ENCODE measurements at places on chromosomes 6 and 20. TPM values are rescaled to one million over a fixed set of nuclear protein-coding genes. Genes with fewer than 3 reads are reported as not detected.

- no peaks in the 10 kb centered on the region for H3K27me3 ChIP-seq
- no peaks in the 10 kb centered on the region for H3K4me1 ChIP-seq
- H3K27ac ChIP-seq: no peak overlapping the region
- H3K4me3 ChIP-seq: no peak overlapping the region
Measured at GRCh38 chr20:35641743-35642142, 23.0 kb downstream of the CPNE1 start.

DNA sequence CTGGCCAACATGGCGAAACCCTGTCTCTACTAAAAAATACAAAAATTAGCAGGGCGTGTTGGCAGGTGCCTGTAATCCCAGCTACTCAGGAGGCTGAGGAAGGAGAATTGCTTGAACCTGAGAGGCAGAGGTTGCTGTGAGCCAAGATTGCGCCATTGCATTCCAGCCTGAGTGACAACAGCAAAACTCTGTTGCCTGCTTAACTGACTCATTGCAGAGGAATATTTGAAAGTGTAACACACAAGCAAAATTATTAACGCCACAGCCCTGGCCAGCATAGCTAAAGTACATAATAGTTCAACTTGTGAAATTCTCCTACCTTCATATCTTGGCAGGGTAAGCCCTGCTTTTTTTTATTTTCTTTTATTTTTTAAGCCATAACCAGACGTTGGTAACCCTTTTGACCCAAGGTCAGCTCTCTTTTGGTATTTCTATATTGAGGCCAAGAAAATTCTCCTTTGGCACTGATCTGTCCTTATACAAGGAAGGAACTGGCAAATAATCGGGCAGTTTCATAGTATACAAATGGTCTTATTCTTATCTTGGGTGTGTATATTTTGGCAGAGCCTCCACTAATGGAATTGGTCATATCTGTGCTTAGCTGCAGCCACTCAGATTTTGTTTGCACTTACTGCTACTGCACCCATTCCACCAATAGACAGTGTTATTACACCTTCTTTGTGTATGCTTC lies 4.0 kb upstream of the ADGRF5 start:
- peak overlapping the region; percentile 9 for H3K4me3 ChIP-seq
- peaks cover 66% of the 10 kb centered on the region for H3K4me1 ChIP-seq
- H3K36me3 ChIP-seq: no peaks in the 10 kb centered on the region
- no peaks in the 10 kb centered on the region for H3K27me3 ChIP-seq

DNA sequence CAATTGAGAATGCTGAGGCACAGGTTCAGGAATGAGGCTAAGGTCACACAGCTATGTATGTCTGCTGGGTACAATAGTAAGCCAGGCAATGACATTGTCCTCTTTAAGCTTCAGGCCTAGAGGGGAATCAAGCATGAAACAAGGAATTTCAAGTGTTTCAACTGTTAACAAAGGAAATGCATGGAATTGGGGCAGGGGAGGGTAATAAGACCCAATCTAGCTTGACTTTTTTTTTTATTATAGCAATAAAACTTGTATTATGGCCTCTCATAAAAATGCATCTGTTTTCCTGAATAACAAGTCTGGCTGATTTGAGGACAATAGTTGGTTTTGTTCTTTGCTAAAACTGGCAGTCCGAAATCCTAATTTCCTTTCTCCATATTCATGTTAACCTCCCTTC lies 336.7 kb downstream of the CBLN4 start:
- H3K27me3 ChIP-seq: peaks cover 23% of the 10 kb centered on the region
- no peaks in the 10 kb centered on the region for H3K36me3 ChIP-seq
- DNase-seq: no peak

GRCh38 chr6:15232836-15233510 lies 12.9 kb upstream of the JARID2 start:
- no peaks in the 10 kb centered on the region for H3K4me1 ChIP-seq
- H3K27me3 ChIP-seq: no peaks in the 10 kb centered on the region
- H3K36me3 ChIP-seq: no peaks in the 10 kb centered on the region

- H3K27me3 ChIP-seq: no peaks in the 10 kb centered on the region
- peak overlapping the region; percentile 72 for H3K27ac ChIP-seq
- H3K36me3 ChIP-seq: no peaks in the 10 kb centered on the region
- H3K4me1 ChIP-seq: peaks cover 36% of the 10 kb centered on the region
- no peak for DNase-seq
Measured at GRCh38 chr6:144349690-144350527, 64.8 kb downstream of the UTRN start.

GRCh38 chr20:47527004-47527800 lies 25.5 kb downstream of the NCOA3 start:
- no peak overlapping the region for H3K4me3 ChIP-seq
- H3K36me3 ChIP-seq: peaks cover 49% of the 10 kb centered on the region
- H3K4me1 ChIP-seq: no peaks in the 10 kb centered on the region

- DNase-seq: no peak
- no peaks in the 10 kb centered on the region for H3K36me3 ChIP-seq
- H3K27ac ChIP-seq: no peak overlapping the region
- H3K4me1 ChIP-seq: no peaks in the 10 kb centered on the region
Measured at GRCh38 chr6:40715570-40716403, 128.6 kb upstream of the LRFN2 start.

- no peak overlapping the region for H3K27ac ChIP-seq
- H3K27me3 ChIP-seq: no peaks in the 10 kb centered on the region
- no peak overlapping the region for H3K4me3 ChIP-seq
- H3K4me1 ChIP-seq: no peaks in the 10 kb centered on the region
Measured at GRCh38 chr6:138428944-138429598, 25.0 kb downstream of the HEBP2 start.

DNA sequence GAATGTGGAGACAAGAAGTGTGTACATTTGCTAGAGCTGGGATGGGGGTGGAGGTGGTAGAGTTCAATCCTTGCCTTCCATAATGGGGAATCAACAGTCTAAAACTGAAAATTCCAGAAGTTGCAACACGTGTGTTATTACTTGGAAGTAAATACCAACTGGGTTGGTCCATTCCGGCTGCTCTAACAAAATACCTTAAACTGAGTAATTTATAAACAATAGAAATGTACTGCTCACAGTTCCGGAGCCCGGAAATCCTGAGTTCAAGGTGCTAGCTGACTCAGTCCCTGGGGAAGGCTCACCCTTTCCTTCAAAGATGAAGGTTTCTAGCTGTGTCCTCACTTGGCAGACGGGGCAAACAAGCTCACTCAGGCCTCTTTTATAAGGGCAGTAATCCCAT lies 59.0 kb downstream of the RIN2 start:
- H3K4me3 ChIP-seq: no peak overlapping the region
- H3K27ac ChIP-seq: peak overlapping the region; percentile 95
- H3K27me3 ChIP-seq: no peaks in the 10 kb centered on the region
- H3K4me1 ChIP-seq: peaks cover 32% of the 10 kb centered on the region
- DNase-seq: peak; percentile 65

DNA sequence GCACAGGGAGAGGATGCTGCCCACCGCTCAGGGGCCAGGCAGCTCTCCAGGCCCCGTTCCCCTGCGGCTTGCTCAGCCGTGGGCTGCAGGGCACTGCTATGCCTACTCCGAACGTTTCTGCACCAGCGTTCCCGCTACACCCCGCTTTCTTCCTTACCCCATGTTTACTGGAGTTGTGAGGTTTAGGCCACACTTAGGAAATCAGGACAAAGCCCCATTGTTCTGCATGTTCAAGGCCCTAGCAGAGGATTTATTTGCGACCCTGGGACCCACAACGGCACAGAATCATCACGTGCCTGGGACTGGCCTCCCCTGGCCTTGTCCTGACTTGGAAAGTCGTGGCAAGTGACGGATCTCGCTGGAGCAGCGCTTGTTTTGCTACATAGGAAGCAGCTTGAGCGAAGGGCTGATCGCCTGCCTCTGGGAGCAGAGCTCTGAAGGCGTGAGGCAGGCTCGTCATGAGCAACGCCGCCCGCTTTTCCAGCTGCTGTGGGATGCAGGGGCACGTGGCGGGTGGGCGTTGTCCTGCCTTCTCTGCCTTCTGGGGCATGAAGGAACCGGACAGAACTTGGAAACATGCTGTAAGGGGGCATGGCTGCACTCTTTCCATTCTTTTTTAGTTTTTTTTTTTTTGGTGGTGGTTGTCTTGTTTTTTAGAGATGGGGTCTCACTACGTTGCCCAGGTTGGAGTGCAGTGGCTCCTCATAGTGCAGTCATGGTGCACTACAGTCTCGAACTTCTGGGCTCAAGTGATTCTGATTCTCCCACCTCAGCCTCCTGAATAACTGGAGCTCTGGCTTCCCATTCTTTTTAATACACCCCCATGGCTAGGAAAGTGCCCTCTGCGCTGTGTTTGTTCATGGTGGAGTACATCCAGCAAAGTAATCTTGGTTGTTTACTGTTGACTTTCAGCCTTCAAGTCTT lies 14.6 kb upstream of the TMEM181 start:
- 0 out of 2 replicates have a peak, but pooled peaks cover 1% of the 10 kb centered on the region for H3K27me3 ChIP-seq
- DNase-seq: no peak
- H3K36me3 ChIP-seq: no peaks in the 10 kb centered on the region
- no peaks in the 10 kb centered on the region for H3K4me1 ChIP-seq
- H3K4me3 ChIP-seq: no peak overlapping the region

DNA sequence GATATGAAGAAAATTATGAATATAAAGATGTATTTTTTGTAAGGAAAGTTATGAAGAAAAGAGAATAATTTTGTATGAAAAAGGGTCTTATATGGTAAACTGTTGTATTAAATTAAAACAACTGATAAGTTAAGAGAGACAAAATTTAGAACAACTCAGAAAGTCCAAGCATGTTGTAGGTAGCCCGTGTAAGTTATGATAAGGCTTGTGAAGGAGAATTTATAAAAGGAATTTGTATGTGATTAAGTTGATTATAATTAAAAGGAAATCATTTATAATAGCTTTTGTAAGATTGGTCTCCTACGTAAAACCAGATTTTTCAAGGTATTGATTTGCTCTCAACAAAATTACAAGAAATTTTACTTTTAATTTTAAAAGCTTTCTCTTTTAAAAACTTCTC lies 1579.3 kb downstream of the HACE1 start:
- no peaks in the 10 kb centered on the region for H3K36me3 ChIP-seq
- no peak for DNase-seq
- no peaks in the 10 kb centered on the region for H3K27me3 ChIP-seq

GRCh38 chr20:41072190-41072863 lies 43.7 kb downstream of the TOP1 start:
- peaks cover 33% of the 10 kb centered on the region for H3K36me3 ChIP-seq
- peak; percentile 33 for DNase-seq
- peaks cover 12% of the 10 kb centered on the region for H3K4me1 ChIP-seq

DNA sequence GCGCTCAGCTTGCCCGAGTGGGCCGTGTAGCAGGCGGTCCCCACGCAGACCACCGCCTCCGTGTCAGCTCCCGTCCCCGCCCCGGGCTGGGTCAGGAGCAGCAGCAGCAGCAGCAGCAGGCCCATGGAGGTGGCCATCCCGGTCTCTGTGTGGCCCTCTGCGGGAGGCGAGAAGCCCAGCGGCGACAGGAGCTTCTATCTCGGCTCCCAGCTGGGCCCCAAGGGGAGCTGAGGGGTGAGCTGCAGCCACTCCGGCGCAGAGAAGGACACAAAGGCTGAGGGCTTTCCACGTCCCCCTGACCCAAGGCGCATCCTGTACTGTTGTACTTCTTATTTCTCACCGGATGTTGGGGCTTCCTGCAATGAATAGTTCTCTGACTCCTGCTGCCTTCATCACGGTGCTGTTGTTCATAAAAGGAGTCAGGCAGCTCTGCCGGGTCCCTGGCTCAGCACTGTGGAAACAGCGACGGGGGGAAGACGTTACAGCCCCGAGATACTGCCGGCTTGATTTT lies at the start of gene CD93:
Gene CD93, minus strand, starts transcription at position 269 of the 511 bp plus-strand sequence. Its CDS starts 132 bp downstream, at position 137.
- H3K36me3 ChIP-seq: no peaks in the 10 kb centered on the region
- H3K27me3 ChIP-seq: 0 out of 2 replicates have a peak, but pooled peaks cover 4% of the 10 kb centered on the region
- no peak within 1 kb of the TSS for H3K4me3 ChIP-seq
- DNase-seq: no peak

DNA sequence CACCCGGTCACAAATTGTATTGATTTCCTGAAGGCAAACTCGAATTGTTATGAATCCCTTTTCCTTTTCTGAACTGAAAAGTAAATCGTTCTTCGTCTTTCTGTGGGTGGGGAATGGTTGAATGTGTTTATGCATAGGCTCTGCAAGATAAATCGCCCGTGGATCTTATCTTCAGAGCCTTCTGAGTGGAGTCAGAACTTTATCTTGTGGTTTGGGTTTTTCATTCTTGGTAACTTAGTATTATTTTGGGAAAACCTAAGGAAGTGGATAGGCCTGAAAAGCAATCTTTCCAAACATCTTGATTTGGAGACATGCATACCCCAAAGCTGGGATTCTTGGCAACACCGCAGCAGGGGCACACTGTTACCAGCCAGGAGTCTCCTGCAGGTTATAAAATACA lies 122.4 kb downstream of the MAP3K7 start:
- H3K36me3 ChIP-seq: no peaks in the 10 kb centered on the region
- H3K4me3 ChIP-seq: no peak overlapping the region
- H3K4me1 ChIP-seq: peaks cover 2% of the 10 kb centered on the region
- no peak overlapping the region for H3K27ac ChIP-seq
- no peak for DNase-seq

GRCh38 chr6:158332237-158332636 lies 20.0 kb downstream of the TULP4 start:
- H3K27me3 ChIP-seq: no peaks in the 10 kb centered on the region
- DNase-seq: no peak
- H3K4me3 ChIP-seq: no peak overlapping the region
- no peak overlapping the region for H3K27ac ChIP-seq
- H3K4me1 ChIP-seq: peaks cover 18% of the 10 kb centered on the region
- no peaks in the 10 kb centered on the region for H3K36me3 ChIP-seq

DNA sequence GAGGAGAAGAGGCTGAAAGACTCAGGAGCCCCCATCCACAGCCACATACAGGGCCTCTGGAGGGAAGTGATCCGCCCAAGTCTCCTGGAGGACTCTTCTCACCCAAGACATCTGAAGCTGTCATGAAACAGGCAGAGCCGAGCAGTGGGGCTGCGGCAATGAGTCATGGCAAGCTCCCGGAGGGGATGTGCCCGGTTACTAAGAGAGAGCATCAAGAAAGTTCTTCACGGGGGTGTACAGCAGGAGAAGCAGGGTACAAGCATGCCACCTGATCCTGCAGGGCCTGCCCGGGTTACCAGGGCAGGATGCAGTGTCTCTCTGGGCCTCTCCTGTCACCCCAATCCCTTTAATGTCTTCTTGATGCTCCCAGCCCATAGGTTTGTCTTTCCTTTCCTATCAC lies 21.1 kb downstream of the TRIM26 start:
- no peak overlapping the region for H3K4me3 ChIP-seq
- DNase-seq: no peak
- H3K36me3 ChIP-seq: peaks cover 16% of the 10 kb centered on the region
- no peaks in the 10 kb centered on the region for H3K27me3 ChIP-seq
- H3K4me1 ChIP-seq: no peaks in the 10 kb centered on the region

GRCh38 chr6:170092826-170093225 lies 198.1 kb downstream of the DLL1 start:
- no peak overlapping the region for H3K4me3 ChIP-seq
- no peak overlapping the region for H3K27ac ChIP-seq
- peaks cover 70% of the 10 kb centered on the region for H3K27me3 ChIP-seq
- no peaks in the 10 kb centered on the region for H3K4me1 ChIP-seq
- H3K36me3 ChIP-seq: no peaks in the 10 kb centered on the region
- no peak for DNase-seq

GRCh38 chr6:25675167-25675566 lies 23.2 kb downstream of the SCGN start:
- H3K27me3 ChIP-seq: no peaks in the 10 kb centered on the region
- H3K4me3 ChIP-seq: no peak overlapping the region
- 0 out of 2 replicates have a peak, but pooled peaks cover 3% of the 10 kb centered on the region for H3K4me1 ChIP-seq
- no peaks in the 10 kb centered on the region for H3K36me3 ChIP-seq
- H3K27ac ChIP-seq: no peak overlapping the region
- DNase-seq: no peak

RPP40 gene
- 21.0 TPM for total RNA-seq

FLOT1 gene
- total RNA-seq: 234 TPM

B4GALT5 gene
- total RNA-seq: 63.1 TPM

GSTA3 gene
- total RNA-seq: not detected

GRM1 gene
- not detected for total RNA-seq

PLCB4 gene
- 14.9 TPM for total RNA-seq

CST7 gene
- total RNA-seq: not detected
